Right renal cortex interstitium (tissue), 3 donors: ENCODE measurements at places on chromosomes 13 and 19. TPM values are rescaled to one million over a fixed set of nuclear protein-coding genes. Genes with fewer than 3 reads are reported as not detected.

- DNase-seq = no peak
Measured at GRCh38 chr19:6589711-6590257, 1.2 kb downstream of the CD70 start.

- DNase-seq = no peak
Measured at GRCh38 chr19:41615207-41615606, 11.7 kb downstream of the CEACAM4 start.

- DNase-seq = no peak
Measured at GRCh38 chr19:43784241-43784980, 3.6 kb upstream of the KCNN4 start.

SOX1 gene
- polyA plus RNA-seq = not detected

GRCh38 chr19:45439569-45440258, 16.0 kb upstream of the ERCC1 start:
- DNase-seq = no peak

GRCh38 chr19:38185562-38185961, 38.5 kb downstream of the DPF1 start:
- no peak for DNase-seq

ZNF225 gene
- 12.1 TPM for polyA plus RNA-seq

KPNA3 gene
- 34.4 TPM for polyA plus RNA-seq

GRCh38 chr13:76969488-76970365, 21.4 kb downstream of the ACOD1 start:
- DNase-seq = no peak
